ENCODE measurements at places on chromosomes 7 and 10.

DNA sequence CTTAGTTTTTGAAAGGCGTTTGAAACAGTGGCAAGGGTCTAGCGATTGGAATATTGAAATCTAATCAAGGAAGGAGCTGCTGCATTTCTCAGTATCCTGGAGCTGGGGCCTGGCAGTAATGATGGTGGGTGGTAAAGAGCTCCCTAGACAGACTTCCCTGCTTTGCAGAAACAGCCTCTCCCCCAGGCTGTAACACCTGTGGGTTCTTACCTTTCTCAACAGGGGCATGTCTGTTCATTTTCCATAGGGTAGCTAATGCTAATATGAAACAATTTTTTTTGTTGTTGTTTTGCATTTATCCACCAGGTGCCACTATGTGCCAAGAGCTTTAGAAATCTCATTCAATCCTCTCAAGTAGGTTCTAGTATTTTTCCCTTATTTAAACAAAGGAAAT lies 345.5 kb downstream of the REEP3 start:
- H3K27ac ChIP-seq = no peak overlapping the region
- H3K4me1 ChIP-seq = peaks cover 12% of the 10 kb centered on the region
- no peaks in the 10 kb centered on the region for H3K36me3 ChIP-seq
- no peak for DNase-seq
- peaks cover 12% of the 10 kb centered on the region for H3K27me3 ChIP-seq

- H3K4me1 ChIP-seq = no peaks in the 10 kb centered on the region
- no peak overlapping the region for H3K27ac ChIP-seq
- H3K36me3 ChIP-seq = no peaks in the 10 kb centered on the region
- DNase-seq = no peak
Measured at GRCh38 chr7:93055543-93056107, 62.2 kb downstream of the SAMD9 start.

- H3K36me3 ChIP-seq = no peaks in the 10 kb centered on the region
- H3K27me3 ChIP-seq = no peaks in the 10 kb centered on the region
- H3K27ac ChIP-seq = no peak overlapping the region
- no peak for DNase-seq
- H3K4me1 ChIP-seq = no peaks in the 10 kb centered on the region
- no peak overlapping the region for H3K4me3 ChIP-seq
Measured at GRCh38 chr10:65342245-65342644, 1583.6 kb upstream of the LRRTM3 start.

DNA sequence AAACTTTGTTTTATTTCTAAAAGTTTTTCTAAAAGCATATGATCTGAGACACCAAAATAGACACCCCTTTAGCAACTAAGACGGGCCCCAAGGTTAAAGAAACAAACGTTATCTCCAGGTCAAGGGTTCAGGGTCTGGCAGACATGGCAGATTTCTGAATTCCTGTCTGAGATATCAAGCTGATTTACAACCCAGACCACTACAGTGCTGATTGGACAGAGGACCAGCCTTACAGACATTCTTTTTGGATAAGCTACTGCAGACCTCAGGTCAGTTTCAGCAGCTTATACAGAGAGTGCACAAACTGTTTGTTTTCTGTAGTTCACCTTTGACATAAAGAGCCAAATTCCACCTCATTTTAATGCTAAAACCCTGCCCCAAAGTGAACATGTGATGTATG lies 34.8 kb downstream of the SVOPL start:
- no peak overlapping the region for H3K4me3 ChIP-seq
- no peaks in the 10 kb centered on the region for H3K36me3 ChIP-seq
- no peaks in the 10 kb centered on the region for H3K27me3 ChIP-seq
- no peak overlapping the region for H3K27ac ChIP-seq
- no peak for DNase-seq

DNA sequence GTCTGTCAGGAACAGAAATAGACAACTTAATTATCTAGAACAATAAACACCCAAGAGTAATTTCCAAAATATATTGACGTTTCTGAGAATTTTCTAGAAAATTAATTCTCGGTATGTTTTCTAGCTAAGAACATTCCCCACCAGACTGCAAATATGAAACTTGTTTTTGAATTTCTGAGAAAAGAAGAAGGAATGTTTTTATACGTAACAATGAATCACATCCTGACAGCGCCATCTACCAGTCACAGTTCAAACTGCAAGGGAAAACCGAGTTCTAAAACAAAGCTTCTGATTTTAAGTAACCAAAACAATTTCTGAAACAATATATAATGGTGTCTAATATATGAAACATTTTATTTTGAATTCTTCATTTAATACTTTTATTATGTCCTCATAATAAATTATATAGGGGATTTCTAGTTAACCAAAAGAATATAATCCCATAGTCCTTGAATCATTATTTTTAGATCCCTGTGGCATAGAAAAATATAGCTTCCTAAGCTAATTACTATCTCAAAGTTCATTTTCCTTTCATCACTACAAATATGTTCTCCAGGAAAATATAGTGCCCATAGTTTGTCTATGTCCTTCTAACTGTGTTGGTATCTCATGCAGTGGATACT lies 34.5 kb upstream of the MEOX2 start:
- H3K4me3 ChIP-seq = no peak overlapping the region
- no peak overlapping the region for H3K27ac ChIP-seq
- no peaks in the 10 kb centered on the region for H3K27me3 ChIP-seq
- no peak for DNase-seq

DNA sequence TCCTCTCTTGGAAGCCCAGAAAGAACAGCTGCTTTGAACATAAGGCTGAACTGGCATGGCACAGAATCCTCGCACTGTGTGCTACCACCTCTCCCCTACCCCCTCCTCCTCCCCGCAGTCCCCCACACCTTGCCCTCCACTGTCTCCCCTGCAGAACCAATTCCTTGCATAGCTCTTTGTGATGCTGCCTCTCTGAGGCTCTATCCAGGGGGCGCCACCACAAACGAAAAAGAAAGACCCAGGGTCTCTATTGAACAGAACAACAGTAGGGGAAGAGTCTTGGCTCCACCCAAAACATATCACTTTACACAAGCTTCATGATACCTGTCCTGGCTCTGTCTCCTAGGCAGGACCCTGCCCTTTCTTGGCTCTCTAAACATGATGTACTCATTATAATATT lies 26.2 kb upstream of the EBLN1 start:
- H3K4me3 ChIP-seq = no peak overlapping the region
- no peak overlapping the region for H3K27ac ChIP-seq
- H3K27me3 ChIP-seq = peaks cover 8% of the 10 kb centered on the region
- H3K4me1 ChIP-seq = no peaks in the 10 kb centered on the region
